ENCODE measurements at places on chromosomes 1 and 21.
A peak's percentile ranks its signal among the peaks of the same experiment; 100 is the strongest.

GRCh38 chr1:23546897-23547584, 12.3 kb downstream of the ID3 start:
- DNase-seq: no peak

GRCh38 chr1:28329395-28330153, 734 bp downstream of the MED18 start:
- peak; percentile 34 for DNase-seq

- no peak for DNase-seq
These were observed 144.9 kb upstream of the HOOK1 start for GRCh38 chr1:59669752-59670312.

GRCh38 chr1:235093696-235094592, 34.7 kb downstream of the TOMM20 start:
- DNase-seq: peak; percentile 73

DNA sequence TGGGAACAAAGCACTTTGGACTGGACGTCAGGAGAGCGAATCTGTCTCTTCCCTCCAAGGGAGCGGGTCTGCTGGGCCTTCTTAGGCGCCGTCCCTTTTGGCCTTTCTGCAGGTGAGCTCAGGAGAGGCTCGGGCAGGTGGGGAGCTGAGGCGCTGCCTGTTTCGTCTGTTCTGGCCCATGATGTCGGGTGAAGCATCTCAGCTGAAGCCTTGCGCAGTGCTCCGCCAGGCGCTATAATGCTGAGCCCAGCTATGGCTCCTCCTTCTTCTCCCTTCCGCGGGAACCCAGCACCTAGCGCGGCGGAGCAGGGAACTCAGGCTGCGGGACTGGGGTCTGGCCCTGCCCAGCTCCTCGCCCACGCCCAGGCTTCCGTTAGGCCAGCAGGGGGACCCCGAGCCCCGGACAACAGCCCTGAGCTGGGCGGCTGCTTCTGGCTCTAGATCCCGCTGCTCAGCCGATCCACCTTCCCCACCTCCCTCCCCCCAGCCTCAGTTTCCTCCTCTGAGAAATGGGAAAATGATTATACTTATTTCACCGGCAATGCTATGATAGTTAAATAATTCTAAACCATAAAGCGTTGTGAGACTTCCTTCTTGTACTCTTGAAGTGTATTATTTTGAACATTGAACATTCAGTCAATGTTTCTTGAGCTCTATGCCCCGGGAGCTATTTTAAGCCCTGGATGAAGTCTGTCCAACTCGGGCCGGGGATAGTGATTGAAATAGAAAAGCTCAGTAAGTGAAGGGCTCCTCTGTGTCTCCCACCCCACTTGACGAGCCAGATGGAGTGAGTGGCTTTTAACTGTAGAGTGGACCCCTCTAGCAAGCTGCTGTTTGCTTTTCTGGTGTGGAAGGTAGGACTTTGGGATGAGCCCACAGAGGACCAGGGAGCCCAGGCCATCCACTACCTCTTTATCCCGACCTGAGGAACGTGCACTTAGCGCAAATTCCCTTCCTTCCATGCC, 9.6 kb upstream of the ADORA1 start:
- DNase-seq: no peak

- DNase-seq: no peak
These were observed 45.4 kb upstream of the MPZL1 start for GRCh38 chr1:167676205-167676915.

GRCh38 chr1:48878191-48878940, 101.7 kb upstream of the BEND5 start:
- no peak for DNase-seq

DNA sequence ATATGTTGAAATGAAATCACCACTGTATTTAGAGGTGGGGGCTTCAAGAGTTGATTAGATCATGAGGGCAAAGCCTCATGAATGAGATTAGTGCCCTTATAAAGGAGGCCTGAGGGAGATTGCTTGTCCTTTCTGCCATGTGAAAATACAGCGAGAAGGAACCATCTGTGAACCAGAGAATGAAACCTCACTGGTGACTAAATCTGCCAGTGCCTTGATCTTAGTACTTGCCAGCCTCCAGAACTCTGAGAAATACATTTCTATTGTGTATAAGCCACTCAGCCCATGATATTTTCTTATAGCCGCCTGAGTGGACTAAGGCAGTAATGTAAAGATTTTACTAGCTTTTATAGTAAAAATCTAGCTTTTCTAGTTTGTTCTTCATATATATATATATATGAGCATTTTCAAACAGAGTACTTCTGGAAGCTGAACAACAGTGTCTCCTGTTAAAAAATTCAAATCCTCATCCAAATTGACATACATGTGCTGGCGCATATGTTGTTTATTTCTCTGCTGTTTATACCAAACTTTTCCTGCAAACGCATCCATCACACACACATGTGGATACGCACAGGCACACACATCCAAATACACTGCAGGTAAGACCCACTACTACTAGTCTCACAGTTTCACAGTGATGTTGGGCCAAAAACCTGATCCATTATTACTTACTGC, 213.1 kb downstream of the RGS7 start:
- no peak for DNase-seq

DNA sequence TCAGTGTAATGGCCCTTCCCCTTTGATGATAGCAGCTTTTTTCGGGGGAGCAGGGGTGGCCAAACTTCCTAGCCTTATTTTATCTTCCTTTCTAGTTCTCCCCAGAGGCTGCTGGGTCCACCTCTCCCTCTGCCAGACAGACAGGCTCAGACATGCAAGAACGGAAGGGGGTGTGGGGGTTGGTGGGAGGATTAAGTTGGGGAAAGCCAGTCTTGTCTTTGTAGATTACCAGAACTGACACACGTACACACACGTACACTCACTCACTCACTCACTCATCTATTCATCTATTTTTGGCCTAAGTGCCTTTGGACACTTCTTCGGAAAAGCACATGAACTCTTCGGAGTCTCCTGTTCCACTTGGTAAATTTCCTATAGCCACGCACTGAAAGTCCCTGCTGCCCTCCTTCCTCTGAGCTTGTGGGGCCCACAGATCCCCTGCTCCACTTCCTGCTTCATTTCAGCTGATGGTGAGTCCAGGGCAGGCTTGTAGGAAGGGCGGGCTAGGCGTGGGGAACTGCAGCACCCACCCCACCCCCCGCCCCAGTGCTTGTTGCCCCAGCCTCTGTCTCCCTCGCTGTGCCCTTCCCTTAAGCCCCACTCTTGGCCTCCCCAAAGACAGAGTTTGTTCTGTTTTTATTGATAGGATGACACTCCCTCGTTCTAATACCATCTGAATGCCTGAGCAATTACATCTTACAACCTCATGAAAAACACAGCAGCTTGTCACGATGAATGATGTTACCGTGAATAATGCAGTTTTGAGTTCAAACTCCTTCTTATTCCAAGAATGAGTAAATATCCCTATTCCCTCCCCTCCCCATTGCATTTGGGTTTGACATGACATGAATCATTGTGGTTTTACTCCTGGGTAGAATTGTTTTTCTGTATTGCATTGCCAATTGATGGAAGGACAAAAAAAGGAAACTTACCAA, 60.7 kb upstream of the ATP5PO start:
- peak; percentile 27 for DNase-seq

- DNase-seq: no peak
These were observed 19.8 kb downstream of the TINAGL1 start for GRCh38 chr1:31595836-31596736.

- DNase-seq: no peak
These were observed 412.6 kb downstream of the LTN1 start for GRCh38 chr21:28579986-28580550.

DNA sequence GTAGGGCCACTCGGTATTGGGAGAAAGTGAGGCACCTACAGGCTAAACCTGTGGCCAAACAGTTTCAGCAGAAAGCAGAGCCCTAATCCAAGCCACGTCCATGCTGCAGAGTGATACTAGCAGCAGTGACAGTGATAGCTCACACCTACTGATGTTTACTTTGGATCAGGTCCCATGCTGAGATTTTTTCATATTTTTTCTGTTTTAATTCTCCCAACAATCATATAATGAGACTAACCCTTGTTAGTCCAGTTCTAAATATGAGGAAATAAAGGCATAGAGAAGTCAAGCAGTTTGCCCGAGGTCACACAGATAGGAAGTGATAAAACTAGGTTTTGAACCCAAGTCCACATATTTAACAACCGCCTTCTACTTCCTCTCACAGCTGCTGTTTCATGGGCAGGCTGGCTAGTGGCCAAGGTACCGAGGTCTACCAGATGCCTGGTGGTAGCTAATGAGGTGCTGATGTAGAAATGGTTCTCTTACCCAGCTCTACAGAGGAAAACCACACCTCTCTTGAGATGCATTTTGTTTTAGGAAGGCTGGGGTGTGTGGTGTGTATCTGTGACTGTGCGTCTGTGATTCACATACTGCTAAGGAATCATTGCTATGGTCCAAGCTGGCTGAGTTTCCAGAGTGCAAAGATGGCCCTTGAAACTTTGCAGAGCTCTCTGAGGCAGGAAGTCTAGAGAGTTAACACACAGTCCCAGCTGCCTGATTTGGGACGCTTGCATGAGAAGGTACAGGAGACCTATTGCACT, 80.3 kb upstream of the ARTN start:
- DNase-seq: no peak

GRCh38 chr1:25573961-25574360, 30.6 kb downstream of the LDLRAP1 start:
- no peak for DNase-seq

DNA sequence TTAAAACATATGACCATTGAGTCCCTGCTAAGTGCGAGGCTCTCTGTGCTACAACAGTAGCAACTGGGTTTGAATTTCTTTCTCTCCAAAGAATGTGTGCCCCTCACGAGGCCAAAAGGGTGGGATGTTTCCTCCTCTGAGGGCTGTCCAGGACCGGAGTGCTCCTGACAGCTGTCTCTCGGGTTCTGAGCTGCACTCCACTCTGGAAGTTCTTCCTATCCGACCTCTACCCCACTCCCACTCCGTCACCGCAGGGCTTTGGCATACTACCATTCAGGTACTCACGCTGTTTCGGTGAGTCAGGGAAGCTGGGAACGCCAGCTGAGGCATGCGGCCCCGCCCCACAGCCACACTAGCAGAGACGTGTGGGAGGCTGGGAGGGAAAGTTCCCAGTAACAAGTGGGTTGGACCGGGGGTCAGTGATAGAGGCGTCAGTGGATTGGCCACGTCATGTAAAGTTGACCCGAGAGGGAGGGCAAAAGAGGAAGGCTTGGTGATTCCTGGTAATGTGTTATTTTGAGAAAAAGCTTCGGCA, 705 bp upstream of the SLC50A1 start:
- no peak for DNase-seq

- DNase-seq: no peak
These were observed 34.8 kb upstream of the HSD3B1 start for GRCh38 chr1:119472080-119472818.

DNA sequence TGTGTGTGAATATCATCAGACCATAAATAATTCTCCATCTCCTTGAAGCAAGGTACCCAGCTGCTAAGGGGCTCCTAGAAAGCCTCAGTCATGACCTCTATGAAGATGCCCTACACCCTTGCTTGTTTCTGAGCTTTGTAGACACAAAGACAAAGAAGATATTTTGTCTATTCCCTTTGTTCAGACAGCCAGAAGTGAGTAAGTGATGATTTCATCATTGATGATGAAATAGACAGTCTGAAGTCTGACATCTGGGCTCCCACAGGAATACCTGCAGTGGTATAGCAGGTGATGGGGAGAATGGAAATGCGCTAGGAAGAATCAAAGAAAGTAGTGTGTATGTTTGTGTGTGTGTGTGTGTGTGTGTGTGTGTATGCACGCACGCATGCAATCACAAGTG, 82.2 kb upstream of the DPT start:
- no peak for DNase-seq

DNA sequence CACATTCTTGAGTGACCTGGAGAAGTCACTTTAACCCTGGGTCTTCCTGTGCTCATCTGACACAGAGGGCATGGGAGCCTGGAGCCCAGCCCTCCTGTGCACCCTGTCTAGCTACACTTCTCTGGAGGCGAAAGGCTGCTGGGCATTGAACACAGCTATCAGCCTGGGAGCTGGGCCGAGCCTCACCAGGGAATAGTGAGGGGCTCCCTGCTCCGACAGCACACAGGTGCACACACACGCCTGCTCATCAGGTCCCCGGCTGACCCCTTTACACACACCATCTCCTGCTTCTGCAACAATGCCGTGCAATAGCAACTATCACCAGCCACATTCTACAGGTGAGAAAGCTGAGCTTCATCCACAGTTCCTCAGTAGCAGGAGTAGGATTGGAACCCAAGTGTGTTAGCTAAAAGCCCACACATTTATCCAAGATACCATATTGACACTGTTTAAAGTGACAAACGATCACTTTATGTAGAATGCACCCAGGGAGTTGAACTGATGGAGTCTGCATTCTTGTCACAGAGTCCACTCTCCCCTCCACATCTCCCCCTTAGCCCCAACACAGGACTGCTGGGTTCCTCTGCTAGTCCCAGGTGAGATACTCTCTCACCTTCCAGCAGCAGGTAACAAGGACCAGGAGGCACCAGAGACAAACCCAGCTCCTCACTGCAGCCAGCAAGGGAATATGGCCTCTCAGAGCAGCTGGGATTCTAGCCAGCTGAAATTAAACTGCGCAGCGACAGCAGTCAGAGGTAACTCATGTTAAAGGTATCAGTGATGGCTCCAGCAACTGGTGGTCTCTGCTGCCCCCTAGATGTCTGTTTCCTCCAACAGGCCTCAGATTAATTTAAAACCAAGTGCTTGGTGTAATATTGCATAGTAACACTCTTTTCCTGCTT, 18.3 kb upstream of the CAPN8 start:
- DNase-seq: peak; percentile 28

- no peak for DNase-seq
These were observed 123.2 kb downstream of the DMRTB1 start for GRCh38 chr1:53582211-53583020.

DNA sequence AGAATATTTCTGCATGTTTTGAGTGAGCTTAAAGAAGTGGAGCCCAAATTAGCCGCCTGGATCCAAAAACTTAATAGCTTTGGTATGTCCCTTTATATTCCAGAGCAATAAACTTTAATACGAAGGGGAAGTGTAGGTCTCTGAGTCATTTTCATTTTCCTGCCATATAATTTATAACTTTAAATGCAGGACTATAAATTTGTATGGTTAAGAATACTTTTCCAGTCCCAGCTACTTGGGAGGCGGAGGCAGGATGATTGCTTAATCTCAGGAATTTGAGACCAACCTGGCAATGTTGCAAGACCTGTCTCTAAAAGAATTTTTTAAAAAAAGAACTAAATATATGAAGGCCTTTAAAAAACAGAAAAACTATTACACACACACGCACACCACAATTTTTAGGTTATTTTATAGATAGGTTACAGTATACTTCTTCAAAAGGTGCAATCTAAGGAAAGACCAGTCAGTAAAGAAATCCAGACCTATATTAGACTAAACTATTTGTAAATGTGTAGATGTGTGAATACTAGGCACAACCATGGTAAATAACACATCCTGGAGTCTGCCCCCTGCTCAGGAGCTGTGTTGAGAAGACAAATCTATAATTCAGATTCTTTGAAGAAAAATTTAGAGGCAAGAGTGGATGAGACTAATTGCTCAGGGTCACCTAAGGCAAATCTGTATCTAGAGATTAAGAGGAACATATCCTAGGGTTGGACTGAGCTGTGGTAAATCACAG, 80.3 kb downstream of the TTC3 start:
- DNase-seq: no peak

GRCh38 chr1:93384656-93385055, 38.9 kb downstream of the DR1 start:
- DNase-seq: no peak

GRCh38 chr21:26194326-26194725, 23.8 kb upstream of the APP start:
- DNase-seq: no peak

- DNase-seq: peak; percentile 37
These were observed at the start of gene COL6A2 for GRCh38 chr21:46097336-46098293. COL6A2 (plus strand) TSS chr21:46098112.
